GDM1 (cell line): ENCODE measurements at places on chromosomes 3 and 15.

DNA sequence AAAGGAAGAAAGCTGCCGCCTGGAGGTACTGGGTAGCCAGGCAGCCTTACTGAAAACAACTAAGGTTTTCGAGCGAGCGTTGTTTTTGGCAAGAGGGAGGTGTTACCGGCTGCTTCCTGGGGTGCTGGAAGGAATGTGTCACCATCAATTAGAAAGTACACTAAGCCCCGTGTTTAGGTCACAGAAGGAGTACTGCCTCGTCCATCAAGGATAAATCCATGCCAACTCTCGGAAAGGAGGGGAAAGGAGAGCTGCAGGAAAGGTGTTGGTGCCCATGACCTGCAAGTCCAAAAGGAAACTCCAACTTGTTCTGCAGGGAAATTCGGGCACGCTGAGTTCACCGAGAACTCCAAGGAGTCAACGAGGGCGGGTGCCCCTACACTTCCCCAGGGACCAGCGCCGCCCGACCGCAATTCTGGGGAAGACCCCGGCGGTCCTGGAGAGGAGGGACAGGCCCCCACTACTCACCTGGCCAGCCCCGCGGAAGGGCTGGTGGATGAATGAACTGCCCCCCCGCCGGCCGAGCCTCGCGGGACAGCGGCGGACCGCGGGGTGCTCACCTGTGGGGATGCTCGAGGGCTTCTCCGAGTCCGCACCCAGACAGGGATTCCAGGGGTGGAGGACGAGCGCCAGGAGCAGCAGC, 542 bp downstream of the PLOD2 start:
- no peak for DNase-seq

DNA sequence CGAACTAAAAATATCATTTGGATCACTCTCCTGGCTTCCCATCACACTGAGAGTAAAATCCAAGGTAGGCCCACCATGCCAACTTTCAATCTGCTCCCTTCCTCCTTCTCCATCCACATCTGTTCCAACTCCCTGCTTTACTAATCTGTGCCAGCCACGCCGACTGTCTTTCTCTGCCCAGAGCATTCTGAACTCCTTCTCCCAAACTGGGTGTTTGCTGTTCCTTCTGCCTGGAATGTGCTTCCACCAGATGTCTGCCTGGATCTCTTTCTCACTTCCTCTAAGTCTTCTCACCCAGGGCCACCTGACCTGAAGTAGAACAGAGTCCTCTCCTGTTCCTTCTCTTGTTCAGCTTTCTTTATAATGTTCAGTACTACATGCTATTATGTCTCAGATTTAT, 5.6 kb upstream of the ARL8B start:
- no peak for DNase-seq

- peak; percentile 75 for DNase-seq
Measured at GRCh38 chr15:90101969-90102890, at the start of gene IDH2. TSS of gene IDH2 (minus strand) at chr15:90102468. CDS start at chr15:90102390, 78 bp downstream.

DNA sequence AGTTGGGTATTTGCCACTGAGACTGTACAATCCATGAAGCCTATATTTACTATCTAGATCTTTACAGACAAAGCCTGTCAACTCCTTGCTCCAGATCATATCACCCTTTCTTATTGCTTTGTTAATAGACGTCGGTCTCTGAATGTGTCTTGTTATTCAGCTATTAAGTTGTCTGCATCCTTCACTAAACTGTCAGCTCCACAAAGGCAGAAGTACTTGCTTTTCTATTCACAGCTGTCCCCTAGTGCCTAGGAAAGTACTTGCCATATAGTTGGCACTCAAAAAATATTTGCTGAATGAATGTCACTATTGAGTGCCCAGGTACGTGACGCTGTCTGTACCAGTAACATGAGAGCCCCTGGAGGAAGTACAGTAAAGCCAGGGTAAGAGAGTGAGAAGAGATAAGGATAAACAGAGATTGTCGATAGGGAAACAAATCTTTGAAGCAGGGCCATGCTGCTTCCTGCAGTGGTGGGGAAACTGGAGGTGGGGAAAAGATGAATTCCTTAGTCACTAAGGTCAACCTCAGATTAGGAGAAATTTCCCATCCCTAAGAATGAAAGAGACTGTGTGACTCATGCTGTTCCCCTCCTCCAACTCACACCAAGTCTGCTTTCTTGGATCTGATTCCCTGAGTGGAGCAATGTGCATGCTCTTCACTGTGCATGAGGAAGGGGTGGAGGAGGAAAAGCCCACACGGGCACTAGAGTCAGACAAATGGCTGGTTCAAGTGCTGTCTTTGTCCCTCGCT, 36.3 kb downstream of the PRICKLE2 start:
- DNase-seq, result no peak

- DNase-seq, result no peak
Measured at GRCh38 chr3:80000022-80000421, 232.2 kb upstream of the ROBO1 start.

DNA sequence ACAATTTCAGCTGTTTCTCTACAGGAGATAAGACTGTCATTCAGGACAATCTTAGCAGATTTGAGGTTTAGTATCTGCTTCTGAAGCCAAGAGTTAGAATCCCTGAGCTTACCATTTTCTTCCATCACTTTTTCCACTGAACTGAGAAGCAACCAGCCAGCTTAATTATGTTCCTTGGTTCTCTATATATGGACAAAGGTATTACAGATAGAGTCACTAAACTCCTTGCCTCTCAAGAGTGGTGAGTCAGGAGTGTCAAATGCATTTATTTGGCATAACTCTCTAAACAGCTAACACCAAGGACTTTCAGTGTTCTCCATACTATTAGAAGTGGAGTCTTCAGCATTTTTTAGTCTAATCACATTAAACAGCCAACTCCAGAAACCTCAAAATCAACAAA, 239.3 kb downstream of the ALCAM start:
- DNase-seq, result no peak

DNA sequence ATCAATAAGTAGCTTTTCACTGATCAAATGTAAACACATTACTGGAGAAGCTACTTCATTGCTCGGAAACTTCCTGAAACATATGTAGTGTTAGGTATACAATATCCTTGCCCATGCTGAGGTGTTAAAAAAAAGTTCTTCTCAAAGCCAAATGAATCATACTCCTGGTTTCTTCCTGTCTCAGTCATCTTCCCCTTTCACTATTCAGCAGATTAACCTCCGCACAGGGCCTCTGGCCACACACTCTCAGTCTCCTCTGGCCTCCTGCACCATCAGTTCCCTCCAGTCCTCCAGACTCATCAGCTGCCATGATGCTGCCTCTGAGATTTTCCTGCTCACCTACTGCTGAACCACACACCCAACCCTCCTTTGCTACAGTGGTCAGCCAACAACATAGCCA, 70.5 kb upstream of the BOC start:
- peak; percentile 49 for DNase-seq

DNA sequence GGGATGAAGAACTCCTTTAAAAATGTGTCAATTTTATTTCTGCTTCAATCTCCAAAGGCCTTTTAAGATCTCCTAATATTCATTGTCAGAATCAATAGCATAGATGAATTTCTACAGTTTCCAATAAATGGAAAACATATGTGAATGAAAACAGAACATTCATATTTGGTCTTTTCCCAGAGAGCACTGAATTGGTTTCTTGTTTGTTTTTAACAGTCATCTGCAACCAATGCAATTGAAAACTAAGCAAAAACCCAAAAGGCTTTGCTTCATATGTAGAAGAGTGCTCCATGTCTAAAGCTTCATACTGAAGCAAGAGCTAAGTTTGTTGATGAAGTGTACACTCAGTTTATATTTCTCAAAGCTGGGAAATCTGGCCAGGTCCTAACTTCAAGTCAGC, 426.5 kb upstream of the CDIN1 start:
- no peak for DNase-seq

DNA sequence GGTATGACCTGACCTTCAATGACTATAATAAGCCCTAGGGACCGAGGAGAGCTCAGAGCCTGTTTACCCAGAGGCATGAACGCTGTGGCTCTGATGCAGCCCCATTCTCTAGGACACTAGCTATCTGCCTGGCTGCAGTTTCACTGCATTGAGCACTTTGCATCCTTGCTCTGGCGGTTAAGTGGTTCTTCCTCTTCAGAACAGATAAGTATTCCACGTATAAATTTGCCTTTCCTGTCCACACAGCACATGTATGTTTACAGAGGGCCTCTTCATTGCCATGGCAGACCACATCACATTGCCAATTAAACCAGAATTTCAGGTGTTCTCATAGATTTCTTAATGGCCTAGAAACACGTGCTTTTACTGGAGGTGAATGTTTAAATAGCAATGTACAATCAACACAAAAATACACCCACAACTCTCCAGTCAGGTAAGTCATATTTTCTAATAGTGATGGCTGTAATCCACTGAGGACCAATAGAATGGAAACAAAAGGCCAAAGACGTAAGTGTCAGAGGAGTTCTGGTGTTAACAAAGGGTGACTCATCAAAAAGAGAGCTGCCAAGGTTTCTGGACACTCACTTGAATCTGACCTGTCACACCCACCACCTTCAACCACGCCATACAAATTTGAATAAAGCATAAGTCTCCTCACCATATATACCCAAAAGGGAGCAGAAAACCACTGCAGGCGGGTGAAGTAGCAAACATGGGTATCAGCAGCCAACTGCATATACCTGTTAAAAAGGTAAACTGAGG, 553.4 kb downstream of the OCA2 start:
- DNase-seq, result no peak

DNA sequence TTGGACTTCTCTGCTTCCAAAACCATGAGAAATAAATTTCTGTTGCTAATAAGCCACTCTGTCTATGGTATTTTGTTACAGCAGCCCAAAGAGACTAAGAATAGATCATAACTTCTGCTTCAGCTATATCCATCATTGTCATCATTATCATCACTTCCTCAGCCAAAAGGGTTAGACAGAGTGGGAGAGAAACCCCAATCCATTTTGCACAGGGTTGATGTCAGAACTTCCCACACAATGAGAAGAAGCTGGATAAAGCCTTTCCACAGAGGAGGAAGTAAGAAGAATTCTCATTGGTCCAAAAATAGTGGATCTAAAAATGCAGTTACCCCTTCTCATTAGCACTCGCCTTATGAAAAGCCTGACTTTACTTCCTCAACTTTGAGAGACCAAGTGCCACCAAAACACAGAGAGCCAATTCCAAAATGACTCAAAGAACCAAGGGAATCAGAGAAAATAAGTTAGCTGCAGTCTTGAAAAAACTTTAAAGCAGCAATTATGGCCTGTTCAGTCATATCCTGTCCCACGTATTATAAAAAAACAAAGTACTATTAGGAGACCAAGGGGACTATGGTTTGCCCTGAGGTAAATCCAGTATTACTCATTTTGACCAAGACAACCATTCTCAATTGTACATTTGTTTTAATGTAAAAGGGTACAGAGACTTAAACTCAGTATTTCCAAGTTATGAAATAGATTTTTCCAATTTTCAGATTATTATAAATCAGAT, 80.2 kb downstream of the WNT5A start:
- no peak for DNase-seq

DNA sequence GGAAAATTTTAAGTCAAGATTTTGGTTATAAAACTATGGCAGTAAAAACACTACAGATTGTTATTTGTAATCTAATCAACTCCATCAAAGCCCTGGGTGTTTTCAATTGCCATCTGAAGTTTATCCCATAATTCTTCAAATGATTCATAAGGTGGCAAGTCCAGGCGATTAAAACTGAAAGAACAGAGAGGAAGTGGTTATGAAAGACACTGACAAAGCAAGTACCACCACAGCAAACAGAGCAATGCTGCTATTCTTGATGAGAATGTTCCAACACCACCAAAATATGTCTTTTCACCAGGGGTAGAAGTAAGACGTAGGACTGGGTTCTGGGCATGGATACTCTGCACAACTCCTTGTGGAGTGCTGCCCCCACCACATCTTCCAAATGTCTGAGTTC, 86.9 kb upstream of the PRTG start:
- no peak for DNase-seq

DNA sequence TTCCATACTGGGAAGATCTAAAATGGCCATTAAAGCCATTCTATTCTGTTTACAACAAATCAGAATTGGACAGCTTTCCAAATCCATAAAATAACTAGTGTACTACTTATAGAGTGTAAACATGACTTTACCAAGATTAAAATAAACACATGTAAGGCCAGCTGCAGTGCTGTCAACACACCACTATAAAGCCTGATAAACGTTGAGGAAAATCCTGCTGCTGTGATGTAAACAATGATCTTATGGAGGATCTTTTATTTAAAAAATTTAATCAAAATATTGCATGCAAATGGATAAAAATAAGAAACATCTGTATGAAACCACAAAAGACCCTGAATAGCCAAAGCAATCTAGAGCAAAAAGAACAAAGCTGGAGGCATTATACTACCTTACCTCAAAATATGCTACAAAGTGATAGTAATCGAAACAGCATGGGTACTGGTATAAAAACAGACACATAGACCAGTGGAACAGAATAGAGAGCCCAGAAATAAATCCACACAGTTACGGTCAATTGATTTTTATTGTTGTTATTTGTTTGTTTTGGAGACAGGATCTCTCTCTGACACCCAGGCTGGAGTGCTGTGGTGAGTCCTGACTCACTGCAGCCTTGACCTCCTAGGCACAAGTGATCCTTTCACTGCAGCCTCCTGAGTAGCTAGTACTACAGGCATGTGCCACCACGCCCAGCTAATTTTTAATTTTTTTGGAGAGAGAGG, 428.8 kb upstream of the C2CD4B start:
- no peak for DNase-seq

- no peak for DNase-seq
Measured at GRCh38 chr3:82474711-82475110, 713.3 kb upstream of the GBE1 start.

GRCh38 chr3:58008141-58009025, at the start of gene FLNB:
TSS of gene FLNB (plus strand) at chr3:58008422. CDS start at chr3:58008565, 143 bp downstream.
- DNase-seq, result peak; percentile 72

DNA sequence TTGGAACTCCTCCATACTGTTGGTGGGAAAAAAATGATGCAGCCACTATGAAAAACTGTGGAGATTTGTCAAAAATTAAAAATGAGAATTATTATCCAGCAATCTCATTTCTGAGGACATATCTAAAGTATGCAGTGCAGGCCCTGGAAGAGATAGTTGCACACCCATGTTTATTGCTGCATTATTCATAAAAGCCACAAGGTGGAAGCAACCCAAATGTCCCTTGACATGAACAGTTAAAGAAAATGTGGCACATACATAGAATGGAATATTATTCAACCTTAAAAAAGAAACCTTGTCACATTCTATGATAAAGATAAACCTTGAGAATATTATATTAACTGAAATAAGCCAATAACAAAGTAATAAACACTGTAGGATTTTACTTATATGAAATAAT, 80.9 kb upstream of the ARHGEF26 start:
- DNase-seq, result no peak
